Brain microvascular endothelial cell (primary cell): ENCODE measurements at places on chromosomes 11 and 22.

- peak; percentile 16 for DNase-seq
These were observed 1.7 kb downstream of the EP300 start for GRCh38 chr22:41094041-41094593.

DNA sequence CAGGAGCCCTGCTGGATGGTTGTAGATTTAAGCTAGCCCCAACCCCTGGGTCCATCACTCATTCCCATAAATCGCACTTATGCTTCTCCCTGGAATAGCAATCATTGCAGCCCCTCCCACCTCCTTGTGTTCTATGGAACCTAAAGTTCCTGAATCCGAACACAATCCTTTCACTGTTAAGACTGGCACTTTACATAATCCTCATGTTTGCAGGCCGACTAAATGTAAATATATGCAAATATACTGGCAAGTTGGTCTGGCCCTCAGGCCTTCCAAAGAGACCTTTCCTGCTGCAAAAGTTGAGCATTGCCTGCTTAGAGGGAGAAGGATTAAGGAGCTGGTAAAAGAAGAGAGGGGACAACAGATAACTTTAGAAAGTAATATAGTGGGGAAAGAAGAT, 892.9 kb downstream of the OPCML start:
- DNase-seq = no peak

DNA sequence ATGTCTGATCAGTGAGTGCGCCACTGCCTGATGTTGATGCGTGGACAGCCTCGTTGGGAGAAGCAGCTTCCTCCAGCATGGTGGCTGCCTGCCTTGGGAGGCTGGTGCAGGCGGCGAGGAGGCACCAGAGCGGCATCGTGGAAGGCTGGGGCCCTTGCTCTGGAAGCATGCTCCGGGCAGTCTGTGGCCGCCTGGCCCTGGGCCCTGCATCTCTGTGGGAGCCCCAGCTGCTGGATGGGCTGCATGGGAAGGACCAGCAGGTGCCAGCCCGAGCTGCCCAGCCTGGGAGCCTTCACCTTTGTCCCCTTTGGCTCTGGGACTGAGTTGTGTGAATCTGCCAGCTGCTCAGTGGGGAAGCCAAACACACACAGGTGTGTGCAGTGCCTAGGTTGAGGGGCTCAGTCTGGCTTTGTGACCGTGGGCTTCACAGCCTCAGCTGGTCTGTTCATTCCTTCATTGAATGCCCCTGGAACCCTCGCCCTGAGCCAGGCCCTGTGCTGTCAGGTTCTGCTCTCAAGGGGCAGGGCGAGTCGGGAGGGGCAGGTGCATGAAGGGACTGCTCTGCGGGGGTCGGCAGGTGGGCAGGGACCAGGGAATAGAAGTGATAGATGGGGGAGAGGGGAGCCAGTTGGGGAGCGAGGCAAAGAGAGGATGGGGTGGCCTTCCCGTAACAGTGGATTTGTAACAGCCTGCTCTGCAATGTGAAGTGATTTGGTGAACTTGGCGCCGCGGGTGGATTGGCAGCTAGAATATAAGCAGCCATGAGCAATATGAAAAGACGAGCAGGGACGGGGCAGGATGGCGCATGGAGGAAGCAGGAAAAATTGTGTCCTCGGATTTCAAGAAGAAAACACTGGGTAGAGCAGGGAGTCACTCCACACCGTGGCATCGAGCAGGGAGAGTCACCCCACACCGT, 354.2 kb downstream of the TBC1D22A start:
- DNase-seq = no peak

GRCh38 chr22:44777364-44777755, 25.0 kb downstream of the ARHGAP8 start:
- no peak for DNase-seq

DNA sequence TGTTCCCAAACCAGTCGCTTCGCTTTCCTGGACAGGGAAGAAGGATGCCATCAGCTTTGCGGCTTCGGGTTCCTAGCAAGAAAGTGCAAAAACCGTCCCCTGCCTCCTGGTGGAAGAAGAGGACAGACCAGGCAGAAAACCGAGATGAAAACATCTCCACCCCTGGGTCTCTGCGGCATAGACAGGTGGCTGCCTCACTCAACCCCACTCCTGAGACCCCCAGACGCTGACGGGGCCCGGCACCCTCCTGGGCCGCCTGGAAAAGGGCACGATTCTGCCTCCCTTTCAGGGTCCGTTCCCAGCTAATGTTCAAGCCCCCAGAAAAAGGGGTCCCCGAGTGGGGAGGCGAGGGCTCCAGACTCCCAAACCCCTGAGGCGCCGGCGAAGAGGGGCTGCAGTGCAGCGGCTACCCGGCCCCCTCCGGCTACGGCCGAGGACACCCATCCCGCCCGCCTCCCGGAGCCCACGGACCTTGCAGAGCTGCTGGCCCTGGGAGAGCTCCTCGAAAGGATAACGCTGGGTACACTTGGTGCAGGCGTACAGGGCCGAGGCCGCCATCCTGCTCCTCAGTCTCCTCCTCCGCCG, 569 bp downstream of the FAM76B start:
- peak; percentile 39 for DNase-seq

- no peak for DNase-seq
These were observed 12.8 kb downstream of the DKK3 start for GRCh38 chr11:11995601-11996000.

GRCh38 chr11:24575392-24575791, 78.5 kb downstream of the LUZP2 start:
- DNase-seq = peak; percentile 36

- no peak for DNase-seq
These were observed 14.0 kb downstream of the SAMM50 start for GRCh38 chr22:43969021-43969878.

- no peak for DNase-seq
These were observed 46.1 kb upstream of the RASSF10 start for GRCh38 chr11:12963051-12963450.

DNA sequence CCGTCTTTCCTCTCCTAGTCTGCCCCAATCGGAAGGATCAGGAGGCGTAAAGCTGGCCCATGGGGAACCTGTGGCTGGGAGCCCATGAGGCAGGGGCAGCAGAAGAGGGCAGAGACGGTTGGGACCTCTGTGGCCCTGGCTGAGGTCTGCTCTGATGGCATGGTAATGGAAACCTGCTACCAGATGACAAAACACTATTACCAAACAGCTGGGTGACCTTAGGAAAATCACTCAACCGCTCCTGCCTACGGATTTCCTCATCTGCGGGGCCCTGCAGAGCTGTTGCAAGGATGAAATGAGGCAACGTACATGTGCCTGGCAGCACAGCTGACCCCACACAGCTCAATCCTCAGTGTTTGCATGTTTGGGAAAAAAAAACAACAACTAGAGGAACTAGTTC, 4.6 kb downstream of the AP5B1 start:
- no peak for DNase-seq

- no peak for DNase-seq
These were observed 29.1 kb upstream of the ANGPTL5 start for GRCh38 chr11:101945448-101945847.

GRCh38 chr11:1041149-1041467, 4.6 kb upstream of the MUC6 start:
- DNase-seq = no peak

GRCh38 chr11:93512073-93512475, 31.1 kb downstream of the SMCO4 start:
- DNase-seq = no peak

GRCh38 chr22:46073683-46074504, 76.4 kb upstream of the PPARA start:
- no peak for DNase-seq

GRCh38 chr22:46801826-46802607, 39.6 kb downstream of the TBC1D22A start:
- no peak for DNase-seq

DNA sequence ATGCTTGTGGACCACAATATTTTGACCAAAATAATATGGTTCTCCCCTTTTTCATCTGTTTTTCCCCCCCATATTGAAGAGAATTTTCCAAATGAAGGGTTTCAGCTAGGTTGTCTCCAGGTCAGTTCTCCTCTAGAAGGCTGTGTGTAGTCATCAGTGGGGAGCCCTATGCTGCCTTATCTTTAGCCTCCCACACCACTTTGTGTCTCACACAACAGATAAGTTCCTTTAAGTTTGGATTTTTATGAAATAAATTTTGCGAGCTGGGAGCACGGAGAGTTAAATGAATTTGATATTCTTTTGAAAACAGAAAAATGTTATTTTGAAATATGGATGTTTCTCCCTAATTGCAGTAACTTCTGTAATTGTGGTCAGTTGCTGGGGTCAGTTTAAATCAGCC, 28.9 kb downstream of the PAX6 start:
- no peak for DNase-seq

DNA sequence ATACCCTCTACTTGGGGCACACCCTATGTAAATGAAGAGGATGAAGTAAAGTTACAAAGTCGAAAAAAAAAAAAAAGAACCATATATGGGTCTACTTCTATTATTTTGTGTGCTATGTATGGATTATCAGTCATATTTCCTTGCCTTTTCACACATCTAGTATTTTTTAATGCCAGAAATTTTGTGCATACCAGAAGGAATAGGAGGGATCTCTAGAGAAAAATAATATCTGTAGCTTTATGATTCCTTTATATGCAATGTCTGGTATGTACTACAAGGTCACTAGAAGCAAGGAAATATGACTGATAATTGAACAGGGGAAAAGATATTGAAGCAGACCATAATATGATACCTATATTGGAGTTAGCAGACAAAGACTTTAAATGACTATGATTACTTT, 713.4 kb downstream of the OPCML start:
- DNase-seq = no peak

GRCh38 chr11:130166457-130166784, 6.8 kb downstream of the ST14 start:
- peak; percentile 98 for DNase-seq

DNA sequence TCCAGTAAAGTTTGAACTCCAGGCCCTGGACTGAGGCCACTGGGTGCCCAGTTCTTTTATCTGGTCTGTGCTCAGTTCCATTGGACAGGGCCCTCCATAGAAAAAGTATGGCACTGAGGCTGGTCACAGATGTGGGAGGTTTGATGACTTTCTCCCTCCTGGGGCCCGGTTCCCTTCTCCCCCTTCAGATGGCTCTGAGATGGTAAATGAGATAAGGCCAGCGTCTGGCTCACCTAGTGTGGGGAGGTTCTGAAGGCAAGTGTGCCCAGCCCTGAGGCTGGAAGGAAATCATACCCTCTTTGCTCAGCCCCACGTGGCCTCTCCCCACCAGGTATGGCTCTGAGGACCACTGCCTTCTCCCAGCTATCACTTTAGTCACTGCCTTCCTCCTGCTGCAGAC, 1.5 kb upstream of the CLDN5 start:
- no peak for DNase-seq

- no peak for DNase-seq
These were observed 21.0 kb downstream of the SLC22A12 start for GRCh38 chr11:64611869-64612646.

DNA sequence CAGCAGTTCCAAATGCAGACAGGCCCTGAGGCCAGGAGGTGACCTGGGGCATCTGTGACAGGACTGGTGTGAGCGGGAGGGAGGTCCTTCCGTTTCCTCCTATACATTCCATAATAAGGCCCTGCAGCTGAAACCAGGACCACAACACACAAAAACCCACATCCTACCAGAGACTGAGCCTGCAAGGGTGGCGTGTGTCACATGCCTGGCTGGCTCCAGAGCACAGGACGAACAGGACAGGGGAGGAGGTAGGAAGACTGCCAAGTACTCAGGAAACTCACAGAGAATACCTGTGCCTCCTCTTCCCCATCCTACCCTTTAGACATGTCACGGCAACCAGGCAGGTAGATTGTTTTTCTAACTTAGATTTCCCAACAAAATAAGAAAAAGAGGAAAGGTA, 103.9 kb downstream of the ARL14EP start:
- no peak for DNase-seq
